Pons (tissue), 1 donor: ENCODE measurements at places on chromosomes 3 and 15.

DNA sequence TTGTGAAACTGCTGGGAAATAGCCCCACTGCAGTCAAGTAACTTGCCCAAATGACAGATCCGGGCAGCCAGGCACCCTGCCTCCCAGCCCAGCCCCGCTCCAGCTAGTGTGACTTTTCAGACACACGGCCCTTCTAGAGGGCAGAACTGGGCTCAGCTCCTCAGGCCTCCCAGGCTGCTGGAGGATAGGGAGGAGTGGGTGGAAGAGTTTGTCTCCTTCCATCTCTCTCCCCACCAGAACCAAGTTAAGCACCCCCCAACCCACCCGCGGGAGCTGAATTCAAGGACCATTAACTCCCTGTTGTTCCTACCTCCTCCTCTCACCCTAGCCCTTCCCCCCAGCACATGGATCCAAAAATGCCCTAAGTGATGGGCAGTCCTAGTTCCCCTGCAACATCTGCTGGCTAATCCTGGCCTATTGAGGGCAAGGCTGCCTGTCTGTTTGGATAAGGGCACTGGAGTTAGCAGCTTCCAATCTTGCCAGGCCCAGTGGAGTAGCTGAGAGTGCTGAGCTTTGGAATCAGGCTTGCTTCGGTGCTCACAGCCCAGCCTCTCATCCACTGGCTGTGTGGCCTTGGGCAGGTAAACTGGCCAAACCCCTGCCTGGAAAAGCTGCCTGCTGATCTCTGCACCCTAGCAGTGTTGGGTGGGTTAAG is 3.1 kb downstream of the CCDC33 start:
- DNase-seq: no peak

GRCh38 chr15:33059184-33059583 is 135.3 kb downstream of the FMN1 start:
- DNase-seq: no peak

DNA sequence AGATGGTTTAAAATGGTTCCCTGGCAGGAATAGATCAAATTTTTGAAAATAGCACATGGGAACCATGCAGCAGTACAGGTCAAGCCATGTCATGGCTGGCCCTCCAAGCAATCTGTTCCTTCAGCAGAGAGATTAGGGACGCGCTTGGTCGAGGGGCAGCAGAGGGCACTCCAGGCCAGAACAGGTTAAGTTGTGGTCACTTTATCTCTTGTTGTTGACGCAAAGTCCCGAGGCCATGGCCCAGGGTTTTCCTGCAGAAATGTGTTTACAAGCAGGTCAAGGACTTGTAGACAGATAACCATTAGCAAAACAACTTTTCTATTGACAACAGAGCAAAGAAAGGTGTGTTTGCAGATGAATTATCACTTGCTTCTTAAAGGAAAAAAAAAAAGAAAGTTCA is 570.0 kb upstream of the NR2F2 start:
- DNase-seq: no peak

GRCh38 chr15:90618330-90619125 is 88.8 kb downstream of the CRTC3 start:
- DNase-seq: no peak

GRCh38 chr3:66394019-66394752 is 106.6 kb downstream of the LRIG1 start:
- no peak for DNase-seq

GRCh38 chr3:106317141-106318055 is 448.6 kb upstream of the CBLB start:
- DNase-seq: no peak
